ENCODE measurements at places on chromosomes 2 and 18.
A peak's percentile ranks its signal among the peaks of the same experiment; 100 is the strongest.

DNA sequence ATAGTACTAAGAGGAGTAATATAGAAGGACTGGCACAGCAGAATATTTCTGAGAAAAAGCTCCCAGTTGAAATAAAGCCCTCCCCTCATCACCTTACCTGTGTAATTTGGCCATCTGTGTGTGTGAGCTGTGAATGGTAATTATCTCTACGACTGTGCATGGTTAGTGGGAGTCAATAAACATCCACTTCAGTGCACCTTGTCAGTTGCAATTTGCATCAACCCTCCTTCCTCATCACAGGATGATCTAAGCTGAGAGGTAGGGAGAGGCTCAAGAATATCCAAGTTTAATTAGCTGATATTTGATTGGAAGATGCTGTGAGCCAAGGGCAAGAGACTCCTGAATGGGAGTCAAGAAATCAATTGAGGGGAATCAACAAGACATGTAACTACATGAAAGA is 694.9 kb upstream of the KLHL29 start:
- no peak for DNase-seq

- no peak for DNase-seq
Observed at GRCh38 chr2:45409677-45410076, 201.4 kb downstream of the SRBD1 start.

DNA sequence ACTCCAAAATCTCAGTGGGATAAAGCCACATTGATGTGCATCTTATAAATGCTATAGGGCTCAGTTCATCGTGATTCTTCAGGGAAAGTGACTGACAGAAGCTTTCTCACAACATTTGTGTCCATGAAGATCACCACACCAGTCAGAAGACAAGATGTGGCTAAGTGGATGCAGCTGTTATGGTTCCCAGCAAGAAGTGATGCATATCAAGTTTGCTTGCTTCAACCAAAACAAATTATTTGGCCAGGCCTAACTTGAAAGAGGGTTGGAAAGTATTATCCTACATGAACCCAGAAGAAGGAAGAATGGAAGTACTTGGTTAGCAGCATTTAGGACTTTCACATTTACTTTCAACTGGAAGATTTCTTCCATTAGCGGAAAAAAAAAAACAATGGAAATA is 210.0 kb upstream of the ACVR2A start:
- no peak for DNase-seq

GRCh38 chr18:38940863-38941531 is 1375.4 kb upstream of the CELF4 start:
- DNase-seq: no peak

- DNase-seq: no peak
Observed at GRCh38 chr18:10094655-10095054, 180.8 kb downstream of the VAPA start.

GRCh38 chr2:82158150-82158549 is 1853.6 kb upstream of the LRRTM1 start:
- DNase-seq: no peak

DNA sequence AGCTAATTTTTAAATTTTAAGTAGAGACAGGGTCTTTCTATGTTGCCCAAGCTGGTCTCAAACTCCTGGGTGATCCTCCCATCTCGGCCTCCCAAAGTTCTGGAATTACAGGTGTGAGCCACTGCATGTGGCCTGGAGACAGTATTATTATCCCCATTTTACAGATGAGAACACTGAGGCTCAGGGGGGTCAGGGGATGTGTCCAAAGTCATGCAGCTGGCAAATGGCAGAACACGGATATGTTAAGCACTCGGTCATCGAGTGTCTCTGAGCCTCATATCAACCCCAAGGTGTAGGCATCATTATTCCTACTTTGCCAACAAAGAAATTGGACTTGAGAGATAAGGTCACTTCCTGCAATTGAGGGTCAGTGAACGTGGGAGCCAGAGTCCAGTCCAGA is 12.6 kb downstream of the KCNK3 start:
- no peak for DNase-seq

DNA sequence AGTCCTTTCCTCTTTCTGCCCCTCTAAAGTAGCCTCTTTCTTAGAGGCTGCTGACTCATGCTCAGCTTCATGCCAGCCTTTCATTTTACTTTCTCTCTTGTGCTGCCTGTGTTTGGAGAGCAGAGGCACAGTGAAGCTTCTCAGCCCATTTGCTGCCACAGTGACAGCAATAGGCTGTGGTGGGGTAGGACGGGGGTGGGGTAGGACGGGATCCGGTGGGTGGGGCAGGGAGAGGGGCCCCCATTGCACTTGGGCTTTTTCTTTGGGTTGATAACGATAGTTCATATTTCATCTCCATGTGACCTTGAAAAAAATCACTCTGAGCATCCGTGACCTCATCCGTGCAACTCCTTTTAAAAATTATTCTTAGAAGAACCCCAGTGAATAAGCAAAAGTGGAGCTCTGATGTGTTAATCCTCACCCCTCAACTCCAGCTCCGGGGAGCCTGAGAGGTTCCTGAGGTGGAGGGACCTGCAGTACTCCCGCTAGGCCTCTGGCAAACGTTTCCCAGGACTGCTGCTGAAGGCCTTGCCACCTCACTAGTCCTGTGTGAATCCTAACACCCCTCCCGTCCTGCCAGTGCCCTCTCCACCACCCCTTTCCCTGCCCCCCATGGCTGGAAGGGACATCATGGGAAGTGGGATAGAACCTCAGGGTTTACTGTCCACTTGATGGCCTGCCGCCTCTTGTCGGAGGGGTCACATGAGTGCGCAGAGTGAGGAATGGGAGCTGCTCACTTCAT is 70.8 kb downstream of the INPP4A start:
- DNase-seq: no peak

DNA sequence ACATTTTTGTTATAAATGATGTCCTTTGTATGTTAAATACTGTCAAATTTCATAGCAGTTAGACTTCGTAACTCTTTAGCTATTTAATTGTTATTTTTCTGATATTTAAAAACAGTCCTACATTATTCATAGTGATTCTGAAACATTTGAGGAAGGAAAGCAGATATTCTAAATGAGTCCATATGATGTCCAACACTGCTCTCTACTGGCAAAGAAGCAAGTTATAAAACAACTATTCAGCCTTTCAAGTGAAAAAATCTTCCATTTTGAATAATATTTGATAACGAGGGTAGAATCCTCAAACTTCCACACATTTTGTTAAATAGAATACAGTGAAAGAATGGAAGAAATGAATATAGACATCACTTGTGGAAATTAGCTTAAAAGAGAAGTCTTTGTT is 220.8 kb downstream of the GULP1 start:
- DNase-seq: peak; percentile 58

DNA sequence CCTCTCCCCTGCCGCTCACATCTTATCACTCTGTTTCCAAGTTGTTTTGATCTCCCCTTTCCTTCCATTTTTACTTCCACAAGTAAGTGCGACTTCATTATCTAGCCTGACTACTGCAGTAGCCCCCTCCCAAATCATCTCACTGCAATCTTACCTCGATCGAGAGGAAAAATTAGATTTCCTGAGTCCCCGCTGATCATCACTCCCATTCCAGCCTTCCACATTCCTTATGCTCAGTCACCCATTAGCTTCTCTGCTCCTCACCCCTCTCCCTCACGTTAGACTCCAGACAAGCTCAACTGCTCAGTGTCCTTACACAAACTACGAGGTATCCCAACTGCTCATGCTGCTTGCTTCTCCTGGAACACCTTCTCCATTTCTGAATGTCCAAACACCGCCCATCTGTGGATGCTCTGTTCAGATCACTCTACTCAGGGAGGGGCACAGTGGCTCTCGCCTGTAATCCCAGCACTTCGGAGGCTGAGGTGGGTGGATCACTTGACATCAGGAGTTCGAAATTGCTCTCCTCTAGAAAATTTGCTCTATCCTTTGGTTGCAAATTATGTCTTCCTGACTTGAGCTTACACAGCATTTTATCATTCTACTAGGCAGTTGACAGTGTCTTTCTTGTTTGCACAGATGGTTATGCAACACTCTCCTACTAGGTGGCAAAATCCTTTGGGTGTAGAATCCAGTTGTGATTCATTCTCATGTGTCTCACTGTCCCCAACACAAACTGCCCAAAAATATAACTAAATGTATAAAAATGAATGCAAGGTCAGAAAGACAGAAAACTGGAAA is 96.5 kb downstream of the INO80D start:
- no peak for DNase-seq

- DNase-seq: no peak
Observed at GRCh38 chr2:10426726-10427617, 21.2 kb downstream of the ODC1 start.

- no peak for DNase-seq
Observed at GRCh38 chr18:6868033-6868432, 138.5 kb downstream of the ARHGAP28 start.

DNA sequence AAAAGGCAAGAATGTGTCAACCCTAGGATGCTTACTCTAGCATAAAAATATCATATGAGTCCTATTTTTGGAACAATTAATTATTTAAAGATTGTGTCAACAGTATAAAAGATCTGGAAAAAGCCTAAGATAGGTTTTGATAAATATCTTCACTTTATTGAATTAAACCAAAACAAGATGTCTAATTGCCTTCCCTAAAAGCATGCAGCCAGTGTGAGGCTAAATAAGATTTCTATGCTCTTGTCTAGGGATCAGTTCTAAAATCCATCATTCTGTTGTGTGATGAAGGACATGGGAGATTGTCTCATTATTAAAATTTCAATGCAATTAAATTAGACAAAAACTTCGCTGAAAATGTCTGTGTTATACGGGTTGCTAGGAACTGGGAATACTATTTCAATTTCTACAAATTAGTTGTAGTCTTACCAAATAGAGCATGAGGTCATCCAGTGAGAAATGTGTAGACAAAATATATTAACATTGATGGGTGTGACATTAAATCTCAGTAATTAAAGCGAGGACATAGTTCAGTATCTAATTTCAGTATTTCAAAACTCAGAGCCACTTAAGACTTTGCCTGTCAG is 535.6 kb upstream of the FSIP2 start:
- DNase-seq: no peak

DNA sequence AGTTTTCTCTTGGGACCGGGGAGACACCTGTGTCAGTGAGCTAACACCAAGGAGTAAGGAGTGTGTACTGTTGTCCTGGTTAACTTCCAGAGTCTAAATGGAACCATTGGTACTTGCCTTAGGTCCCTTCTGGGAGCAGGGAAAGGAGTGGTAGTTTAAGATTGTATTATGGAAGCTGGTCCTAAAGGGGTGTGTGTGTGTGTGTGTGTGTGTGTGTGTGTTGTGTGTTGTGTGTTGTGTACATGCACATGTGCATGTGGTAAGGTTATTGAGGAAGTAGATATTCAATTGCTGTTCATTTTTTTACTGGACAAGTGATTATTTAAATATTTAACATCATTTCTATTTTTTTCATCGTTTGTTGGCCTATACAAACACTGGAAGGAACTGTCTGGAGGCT is 1.4 kb downstream of the APLF start:
- no peak for DNase-seq

GRCh38 chr2:10460366-10460796 is 12.3 kb upstream of the ODC1 start:
- no peak for DNase-seq

DNA sequence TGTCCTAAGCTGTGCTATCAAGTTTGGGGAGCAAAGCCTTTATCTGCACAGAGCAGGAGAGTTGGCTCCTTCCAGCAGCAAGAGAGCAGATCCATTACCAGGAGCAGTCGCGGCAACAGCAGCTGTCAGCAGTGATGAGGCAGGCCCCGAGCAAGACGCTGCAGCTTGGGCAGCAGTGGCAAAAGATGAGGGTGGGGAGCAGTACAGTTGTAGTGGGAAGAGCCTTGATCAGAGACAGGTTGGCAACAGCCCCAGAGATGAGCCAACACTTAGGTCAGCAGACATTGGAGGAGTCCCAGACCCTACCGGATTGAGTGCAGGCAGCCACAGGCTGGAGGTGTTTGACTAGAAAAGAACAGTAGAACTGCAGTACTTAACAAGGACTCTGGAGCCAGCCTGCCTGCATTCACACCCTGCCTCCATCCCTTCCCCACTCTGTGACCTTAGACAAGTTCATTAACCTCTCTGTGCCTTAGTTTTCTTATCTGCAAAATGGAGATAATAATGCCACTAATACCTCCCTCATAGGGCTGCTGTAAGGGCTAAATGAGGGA is 117.1 kb upstream of the SERTAD2 start:
- no peak for DNase-seq

DNA sequence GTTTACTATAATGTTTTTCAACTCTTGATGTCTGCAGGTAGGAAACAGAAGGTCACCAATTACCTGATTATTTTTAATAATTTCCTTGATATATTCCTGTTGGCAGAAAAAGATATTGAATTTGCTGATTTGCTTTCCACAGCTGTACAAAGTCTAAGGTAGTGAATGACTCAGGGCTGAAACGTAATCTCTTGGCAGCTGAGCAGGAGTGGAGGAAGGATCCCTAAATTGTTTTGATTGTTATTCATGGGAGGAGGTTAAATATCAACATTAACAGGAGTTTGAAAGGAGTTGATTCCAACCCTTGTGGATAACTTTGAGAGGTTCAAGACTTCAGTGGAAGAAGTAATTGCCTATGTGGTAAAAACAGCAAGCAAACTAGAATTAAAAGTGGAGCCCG is 345.2 kb upstream of the SLC8A1 start:
- no peak for DNase-seq

DNA sequence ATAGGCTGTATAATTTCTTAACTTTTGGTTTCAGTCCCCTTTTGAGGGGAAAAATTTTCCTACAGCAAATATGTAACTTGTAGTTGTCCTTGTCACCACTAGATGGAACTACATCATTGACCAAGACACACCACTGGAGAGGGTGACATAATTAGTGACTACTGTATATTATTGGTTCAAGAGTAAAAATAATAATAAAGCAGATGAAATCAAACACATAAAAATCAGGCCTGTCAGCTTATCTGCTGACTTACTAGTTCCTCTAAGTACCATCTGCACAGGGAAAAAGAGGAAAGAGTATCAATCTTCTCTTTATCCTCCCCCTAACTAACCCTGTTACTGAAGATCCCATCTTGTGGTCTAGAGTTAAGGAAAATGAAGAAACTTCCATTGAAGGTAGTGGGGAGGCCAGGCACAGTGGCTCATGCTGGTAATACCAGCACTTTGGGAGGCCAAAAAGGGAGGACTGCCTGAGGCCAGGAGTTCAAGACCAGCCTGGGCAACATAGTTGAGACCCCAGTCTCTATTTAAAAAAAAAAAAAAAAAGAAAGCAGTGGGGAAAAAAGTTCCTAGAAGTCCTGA is 29.6 kb upstream of the ENOSF1 start:
- DNase-seq: peak; percentile 5

GRCh38 chr2:46257476-46257875 is 39.7 kb upstream of the EPAS1 start:
- DNase-seq: peak; percentile 89

DNA sequence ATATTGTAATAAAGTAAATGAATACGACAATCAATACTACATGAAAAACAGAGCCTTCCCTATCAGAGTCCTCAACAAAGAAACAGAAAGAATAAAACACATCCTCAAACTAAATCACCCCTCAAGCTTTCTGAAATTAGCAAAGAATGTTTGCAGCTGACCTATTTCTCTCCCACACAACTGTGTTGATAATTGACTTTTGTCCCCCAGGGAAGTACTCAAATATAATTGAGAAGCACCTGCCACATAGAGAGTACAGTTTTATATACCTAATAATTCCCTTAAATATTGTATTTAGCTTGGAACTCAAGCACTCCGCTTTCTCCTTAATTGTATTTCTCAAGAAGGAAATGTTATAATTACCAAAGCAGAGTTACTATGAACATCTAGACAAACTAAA is 12.6 kb downstream of the CACNB4 start:
- no peak for DNase-seq

- no peak for DNase-seq
Observed at GRCh38 chr2:108926561-108927380, 62.2 kb downstream of the EDAR start.
